A549 (cell line): ENCODE measurements at places on chromosomes 4 and X.

DNA sequence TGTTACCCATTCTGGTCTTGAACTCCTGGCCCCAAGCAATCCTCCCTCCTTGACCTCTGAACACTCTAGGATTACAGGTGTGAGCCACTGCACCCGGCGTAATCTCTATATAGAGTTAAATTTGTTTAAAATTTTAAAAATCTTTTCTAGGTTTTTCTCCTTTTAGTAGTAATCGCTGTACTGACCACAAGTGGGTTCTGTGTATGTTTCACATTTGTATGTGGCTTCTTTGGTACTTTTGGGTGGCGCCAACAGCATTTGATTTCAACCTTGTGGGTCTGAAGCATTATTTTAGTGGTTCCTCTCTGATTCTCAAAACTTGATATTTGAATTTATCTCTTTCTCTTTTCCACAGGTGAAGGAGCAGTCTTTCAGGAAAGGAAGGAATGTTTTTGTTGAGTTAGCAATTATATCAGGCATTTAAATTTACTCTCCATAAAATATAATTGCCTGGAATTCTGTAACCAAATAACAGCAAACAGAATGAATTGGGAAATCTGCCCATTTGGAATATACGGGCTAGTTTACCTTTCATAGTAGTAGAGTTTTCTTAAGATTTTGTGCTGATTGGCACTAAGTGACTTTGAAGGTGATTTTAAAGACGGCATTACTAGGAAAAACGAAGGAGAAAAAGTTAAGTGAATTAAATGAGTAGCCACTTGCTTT, 29.5 kb downstream of the ARHGAP10 start:
- no peak for DNase-seq

GRCh38 chr4:7068883-7069282, 1.0 kb upstream of the GRPEL1 start:
- DNase-seq: no peak

GRCh38 chrX:120790118-120790517, 85.5 kb downstream of the CT47B1 start:
- DNase-seq: peak; percentile 65

GRCh38 chr4:129014566-129015509, 78.5 kb downstream of the SCLT1 start:
- no peak for DNase-seq

GRCh38 chr4:55169352-55169961, 44.1 kb upstream of the KDR start:
- no peak for DNase-seq

- no peak for DNase-seq
Observed at GRCh38 chrX:54288277-54288676, 69.6 kb downstream of the WNK3 start.
